Anterior cingulate cortex (tissue), 58 donors: ENCODE measurements at places on chromosomes 7 and 10.

- no peak for DNase-seq
These were observed 342.2 kb downstream of the GATA3 start for GRCh38 chr10:8396675-8397074.

- DNase-seq: no peak
These were observed 141.9 kb downstream of the PRKG1 start for GRCh38 chr10:51215951-51216834.

- no peak for DNase-seq
These were observed 111.8 kb downstream of the HPSE2 start for GRCh38 chr10:99123851-99124250.

DNA sequence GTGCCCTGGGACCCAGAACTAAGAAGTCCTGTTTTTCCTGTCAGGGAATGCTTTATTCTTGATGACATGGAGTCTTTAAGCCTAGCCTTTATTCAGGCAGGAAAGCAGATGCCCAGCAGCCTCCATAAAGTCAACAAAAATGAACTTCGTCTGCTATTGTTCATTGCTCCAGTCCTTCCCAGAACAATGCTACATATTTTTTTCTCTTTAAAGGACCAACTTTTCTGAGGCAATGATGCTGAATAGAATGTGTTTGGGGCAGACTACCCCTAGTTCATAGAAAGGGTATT is 47.6 kb upstream of the PDCD4 start:
- DNase-seq: no peak

GRCh38 chr7:6246251-6246917 is 26.0 kb downstream of the CYTH3 start:
- no peak for DNase-seq
